ENCODE measurements at places on chromosomes 2 and 18.

DNA sequence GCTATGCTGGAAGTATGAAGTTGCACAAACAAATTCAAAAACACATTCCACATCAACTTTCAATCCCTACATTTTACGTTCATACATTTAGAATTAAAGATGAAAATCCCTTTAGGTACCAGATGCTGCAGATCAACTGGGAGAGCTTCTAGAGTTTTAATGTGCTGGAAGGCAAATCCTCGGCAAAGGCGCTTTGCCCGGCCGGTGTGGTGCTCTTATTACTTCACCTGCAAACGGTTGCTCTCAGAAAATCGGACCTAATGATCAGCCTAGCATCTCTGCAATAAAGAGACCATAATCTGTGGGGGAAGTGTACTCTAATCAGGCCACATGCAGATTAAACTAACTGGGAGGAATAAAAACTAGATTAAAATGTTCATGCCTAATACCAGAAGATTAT is 513.8 kb downstream of the ZEB2 start:
- DNase-seq: no peak

DNA sequence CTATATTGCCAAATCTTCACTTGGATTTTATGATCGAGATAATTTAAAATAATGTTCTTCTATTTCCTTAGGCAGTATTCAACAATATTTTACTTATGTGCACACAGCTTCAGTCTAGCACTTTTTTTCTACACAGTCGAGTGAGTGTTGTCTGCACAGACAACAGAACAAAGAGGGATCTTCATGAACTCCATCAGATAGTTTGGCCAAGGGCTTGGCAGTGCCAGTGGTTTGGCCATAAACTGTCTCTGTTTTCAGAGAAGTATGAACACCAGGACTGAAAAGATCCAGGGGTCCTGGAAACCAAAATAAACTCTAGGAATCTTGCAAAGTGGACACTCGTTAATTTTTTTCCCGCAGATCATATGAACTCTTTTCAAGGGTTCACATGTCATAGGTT is 547.3 kb downstream of the PLCL1 start:
- DNase-seq: no peak

- no peak for DNase-seq
These were observed 2.8 kb downstream of the NYAP2 start for GRCh38 chr2:225402210-225402776.

DNA sequence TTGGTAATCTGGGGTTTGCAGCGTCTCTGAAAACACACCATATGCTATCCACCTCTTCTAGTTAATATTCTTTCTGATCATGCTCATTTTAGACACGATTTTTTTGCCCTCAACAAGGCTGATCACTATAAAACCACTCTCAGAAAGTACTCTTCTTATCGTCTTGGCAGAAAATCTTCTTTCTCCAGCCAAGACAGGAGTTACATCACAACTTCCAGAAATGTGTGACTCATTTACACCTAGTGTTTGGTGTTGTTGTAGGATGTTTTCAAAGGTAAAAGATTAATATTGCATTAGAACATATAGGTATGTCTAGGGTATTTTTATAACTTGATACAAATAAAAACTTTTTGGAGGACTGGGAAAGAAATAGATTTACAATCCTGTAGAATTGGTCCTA is 138.5 kb upstream of the NETO1 start:
- no peak for DNase-seq

DNA sequence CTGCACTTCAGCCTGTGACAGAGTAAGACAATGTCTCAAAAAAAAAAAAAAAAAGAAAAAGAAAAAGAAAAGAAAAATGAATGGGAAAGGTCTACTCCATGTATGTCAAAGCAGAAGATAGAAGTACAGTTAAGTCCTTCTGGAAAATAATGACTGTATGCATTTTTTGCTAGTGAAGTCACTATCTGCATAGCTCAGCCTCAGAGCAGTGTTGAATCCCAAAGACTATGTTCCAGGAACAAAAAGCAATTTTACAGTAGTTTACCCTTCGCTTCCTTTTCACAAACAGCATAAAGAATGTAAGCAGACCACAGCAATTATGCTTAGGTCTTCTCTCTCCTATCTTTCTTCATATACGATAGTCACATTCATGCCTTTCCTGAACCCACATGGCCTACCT is 497.4 kb downstream of the CMPK2 start:
- no peak for DNase-seq

DNA sequence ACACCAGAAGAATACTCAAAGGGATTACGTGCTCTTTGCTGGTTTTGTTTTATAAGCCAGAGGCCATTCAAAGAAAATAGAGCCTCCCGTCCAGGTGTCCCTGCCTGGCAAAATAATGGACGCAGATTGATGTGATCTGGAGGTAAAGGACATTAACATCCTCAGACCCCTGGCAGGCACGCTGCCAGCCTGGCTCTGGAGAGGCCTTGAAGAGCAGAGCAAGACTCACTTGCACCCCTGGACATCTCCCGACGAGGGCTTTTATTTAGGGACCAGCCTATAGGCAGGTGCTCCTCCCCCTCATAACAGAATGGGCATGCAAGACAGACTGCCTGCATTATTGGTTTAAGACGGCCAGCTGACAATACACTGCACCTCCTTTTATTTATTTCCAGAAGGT is 291.3 kb downstream of the BCL11A start:
- DNase-seq: no peak

DNA sequence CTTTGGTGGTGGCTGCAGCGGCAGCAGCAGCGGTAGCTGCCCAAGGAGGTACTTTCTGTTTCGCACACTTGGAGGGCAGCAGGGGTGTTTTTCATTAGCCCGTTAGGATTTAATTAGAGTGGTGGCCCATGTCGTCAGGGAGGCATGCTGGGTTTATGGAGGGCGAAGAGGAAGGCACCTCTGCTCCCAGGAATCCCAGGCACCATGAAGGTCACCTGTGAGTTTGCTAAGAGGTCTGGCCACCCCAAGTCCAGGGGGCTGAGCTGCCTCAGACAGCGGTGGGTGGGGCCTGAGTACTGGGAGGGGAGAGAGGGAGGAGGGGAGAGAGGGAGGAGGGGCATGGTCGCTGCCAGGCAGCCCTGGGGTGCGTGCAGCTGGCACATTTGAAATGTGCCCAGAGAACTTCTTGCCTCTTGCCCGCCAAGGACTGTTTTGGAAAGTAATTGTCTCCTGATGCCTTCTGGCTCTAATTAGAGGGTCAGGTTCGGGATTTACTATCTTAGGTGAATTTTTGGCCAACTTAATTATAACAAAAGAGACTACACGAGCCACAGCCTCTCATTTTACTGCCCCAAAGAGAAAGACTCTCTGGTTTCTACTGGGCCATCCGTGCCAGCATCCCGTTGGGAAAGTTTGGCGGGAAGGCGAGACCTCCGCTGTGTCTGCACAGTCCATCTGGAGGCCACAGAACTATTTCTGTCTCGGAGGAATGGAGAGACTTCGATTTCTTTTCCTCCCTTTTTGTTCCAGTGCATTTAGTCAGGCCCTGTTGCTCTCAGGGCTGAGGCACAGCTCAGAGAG is 62.0 kb downstream of the GLI2 start:
- no peak for DNase-seq

Measured in CD4-positive, alpha-beta T cell (primary cell).